Subcutaneous preadipocyte (primary cell): ENCODE measurements at places on chromosomes 7 and 10. TPM values are rescaled to one million over a fixed set of nuclear protein-coding genes. Genes with fewer than 3 reads are reported as not detected.

RPEL1 gene
- 0.37 TPM in 1 of 2 replicates, not detected in the other for total RNA-seq

CACNB2 gene
- total RNA-seq = 11.1 and 12.5 TPM in 2 replicates

CHAT gene
- not detected in 2 replicates for total RNA-seq

CUBN gene
- total RNA-seq = 2.5 and 2.9 TPM in 2 replicates

SEMA3D gene
- 0.37 and 0.98 TPM in 2 replicates for total RNA-seq
